ENCODE measurements at places on chromosomes 7 and 10.

- DNase-seq: peak; percentile 94
Observed at GRCh38 chr10:7311218-7311849, 99.5 kb downstream of the SFMBT2 start.

DNA sequence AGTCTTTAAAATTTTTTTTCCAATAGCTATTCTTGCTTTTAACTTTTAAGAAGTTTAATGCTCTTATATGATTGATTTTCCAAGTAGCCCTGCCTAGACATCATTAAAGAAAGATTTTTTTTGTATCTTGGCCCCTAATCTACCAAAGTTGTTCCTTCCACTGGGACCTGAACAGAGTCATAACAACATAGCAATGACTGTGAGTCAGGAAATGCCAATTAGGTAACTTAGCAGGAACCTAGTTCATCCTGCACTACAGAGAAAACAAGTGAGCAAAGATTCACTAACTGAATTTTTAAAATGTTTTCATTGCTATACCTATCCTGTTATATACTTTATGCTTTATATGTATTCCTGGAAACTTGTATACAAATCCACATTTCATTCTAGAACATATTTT is 284.7 kb downstream of the BICC1 start:
- DNase-seq: no peak

- no peak for DNase-seq
Observed at GRCh38 chr10:18290651-18291313, 150.6 kb downstream of the CACNB2 start.

DNA sequence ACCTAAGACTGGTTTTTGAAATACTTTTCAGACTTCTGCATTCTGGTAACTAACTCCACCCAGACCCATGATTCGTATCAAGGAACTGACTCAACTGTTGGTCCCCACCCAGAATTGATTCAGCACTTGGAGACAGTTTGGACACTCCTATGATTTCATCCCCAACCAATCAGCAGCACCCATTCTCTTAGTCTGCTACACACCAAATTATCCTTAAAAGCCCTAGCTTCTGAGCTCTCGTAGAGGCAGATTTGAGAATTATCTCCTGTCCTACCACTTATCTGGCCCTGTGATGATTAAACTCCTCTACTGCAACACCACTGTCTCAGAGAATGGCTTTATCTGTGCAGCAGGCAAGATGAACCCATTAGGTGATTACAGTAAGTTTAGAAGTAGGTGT is 7.7 kb upstream of the GSTO1 start:
- DNase-seq: no peak

DNA sequence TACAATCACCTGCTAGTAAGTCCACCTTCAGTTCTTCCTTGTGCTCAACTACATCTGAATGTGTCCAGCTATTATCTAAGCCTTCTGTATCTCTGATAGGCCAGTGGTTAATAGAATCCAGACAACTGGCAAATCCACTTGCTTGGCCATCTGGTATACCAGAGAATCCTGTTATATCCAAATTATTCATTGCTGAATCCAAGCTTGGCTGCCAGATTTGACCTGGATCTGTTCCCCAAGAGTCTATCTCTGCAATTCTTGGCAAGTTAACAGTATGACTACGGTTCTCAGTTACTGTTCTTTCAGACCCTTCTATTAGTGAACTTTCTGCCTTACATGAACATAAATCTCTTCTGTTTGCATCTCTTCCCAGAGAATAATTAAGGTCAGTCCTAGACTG is 154.6 kb upstream of the TARP start:
- no peak for DNase-seq

DNA sequence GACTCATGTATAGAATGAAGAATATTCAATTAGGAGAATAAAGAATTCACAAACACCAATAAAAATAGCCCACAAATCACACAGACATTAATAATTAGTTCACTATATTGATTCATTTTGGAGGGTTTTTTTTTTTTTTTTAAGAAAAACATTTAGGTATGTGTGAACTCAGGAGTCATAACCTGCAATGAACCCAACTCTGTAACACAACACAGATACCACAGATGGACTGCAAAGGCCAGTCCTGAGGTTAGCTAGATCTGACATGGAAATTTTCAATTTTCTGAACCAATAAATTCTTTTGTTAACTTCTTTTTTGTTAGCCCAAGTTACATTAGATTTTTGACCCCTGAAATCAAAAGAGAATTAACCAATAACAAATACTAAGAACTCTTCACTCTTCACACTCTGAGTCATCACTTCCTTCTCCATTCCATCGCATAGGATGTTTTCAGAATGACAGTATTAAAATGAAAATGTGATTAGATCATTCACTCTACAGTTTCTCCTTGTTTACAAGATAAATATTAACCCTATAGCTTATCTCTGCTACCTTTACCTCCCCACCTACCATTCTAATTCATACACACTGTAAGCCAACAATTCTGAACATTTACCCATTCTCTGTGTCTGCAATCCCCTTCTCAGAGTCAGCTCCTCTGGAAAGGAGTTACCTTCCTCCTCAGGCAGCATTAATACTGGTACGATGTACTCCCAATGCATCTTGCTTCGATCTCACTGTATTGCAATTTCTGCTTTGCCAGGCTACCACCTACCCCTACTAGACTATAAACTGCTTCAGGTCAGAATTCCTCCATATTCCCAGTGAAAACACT is 141.5 kb downstream of the LRRN3 start:
- no peak for DNase-seq

DNA sequence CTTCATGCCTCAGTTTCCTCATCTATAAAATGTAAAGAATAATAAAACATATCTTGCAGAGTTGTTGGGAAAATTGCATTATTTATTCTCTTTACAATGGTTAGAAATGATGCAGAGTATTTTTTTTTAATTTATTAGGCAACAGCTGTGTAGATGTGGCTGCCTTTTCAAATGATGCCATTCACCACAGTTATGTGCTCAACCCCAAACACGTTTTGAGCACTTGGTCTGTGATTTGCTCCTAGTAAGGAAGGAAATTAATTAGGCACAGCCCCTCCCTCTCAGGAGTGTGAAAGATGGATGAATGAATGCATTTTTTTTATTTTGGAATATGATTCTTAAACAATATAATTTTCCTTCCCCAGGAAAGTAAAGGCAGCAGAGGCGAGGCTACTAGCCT is 575.1 kb downstream of the GALNT17 start:
- DNase-seq: no peak

- no peak for DNase-seq
Observed at GRCh38 chr7:156609010-156609877, 31.3 kb upstream of the RNF32 start.

DNA sequence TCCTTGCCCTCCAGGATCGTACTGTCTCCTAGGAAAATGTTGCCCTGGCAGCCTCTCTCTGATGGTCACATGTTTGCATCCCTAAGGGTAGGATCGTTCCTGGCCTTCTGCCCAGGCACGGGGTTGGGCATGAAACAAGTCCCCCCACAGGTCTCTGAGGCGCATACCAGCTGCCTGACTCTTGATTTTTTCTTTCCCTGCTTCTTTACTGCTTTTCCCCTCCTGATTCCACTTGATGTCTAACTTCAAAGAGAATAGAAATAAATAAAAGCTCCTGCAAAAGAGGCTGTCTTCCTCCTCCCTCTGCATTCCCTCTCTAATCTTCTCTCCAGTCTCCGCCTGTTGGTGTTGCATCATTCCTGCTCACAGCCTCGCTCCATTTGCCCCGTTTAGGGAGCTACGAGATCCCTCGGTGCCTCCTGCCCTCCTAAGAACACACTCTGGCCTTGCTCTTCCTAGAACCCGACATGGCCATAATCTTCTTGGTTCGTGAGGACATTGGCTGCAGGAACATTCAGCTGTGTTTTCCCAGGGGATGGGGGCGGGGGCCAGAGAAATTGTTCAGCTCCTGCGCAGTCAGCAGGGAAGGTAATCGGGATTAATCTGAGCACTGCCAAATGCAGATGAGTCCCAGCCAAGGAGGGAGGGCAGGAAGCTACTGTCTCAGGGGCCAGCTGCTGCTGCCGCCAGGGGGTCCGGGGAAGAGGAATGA is 26.0 kb downstream of the LEP start:
- no peak for DNase-seq

DNA sequence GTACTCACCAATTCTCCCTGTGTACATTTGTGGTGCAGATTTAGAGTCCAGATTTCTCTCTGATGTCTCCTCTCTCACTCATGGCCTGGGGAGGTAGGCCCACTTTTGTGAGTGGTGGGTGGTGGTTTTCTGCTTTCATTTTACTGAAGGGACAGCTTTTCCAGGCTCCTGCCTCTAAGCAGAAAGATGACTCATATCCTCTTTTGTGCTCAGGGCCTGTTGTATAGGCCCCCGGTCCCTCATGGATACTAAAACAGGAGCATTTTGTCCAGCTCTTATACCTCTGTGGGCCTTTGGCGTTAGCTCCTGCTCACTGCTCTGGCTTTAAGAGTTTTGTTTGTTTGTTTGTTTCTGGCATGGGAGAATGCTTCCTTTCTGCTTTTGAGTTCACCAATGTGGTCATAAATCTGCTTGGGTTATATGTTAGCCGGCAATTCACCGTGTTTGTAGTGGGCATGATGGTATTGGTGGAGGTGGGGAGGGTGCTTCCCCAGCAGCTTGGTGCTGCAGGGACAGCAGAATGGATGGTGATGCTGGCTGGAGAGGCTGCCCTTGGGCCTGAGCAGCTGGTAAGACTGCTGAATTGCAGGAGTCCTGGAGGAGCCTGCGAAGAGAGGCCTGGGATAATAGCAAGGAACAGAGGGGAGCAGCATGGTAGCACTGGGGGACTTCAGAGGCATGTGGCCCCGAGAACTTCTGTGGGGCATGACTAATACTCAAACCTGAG is 468.7 kb downstream of the RPS24 start:
- DNase-seq: no peak

DNA sequence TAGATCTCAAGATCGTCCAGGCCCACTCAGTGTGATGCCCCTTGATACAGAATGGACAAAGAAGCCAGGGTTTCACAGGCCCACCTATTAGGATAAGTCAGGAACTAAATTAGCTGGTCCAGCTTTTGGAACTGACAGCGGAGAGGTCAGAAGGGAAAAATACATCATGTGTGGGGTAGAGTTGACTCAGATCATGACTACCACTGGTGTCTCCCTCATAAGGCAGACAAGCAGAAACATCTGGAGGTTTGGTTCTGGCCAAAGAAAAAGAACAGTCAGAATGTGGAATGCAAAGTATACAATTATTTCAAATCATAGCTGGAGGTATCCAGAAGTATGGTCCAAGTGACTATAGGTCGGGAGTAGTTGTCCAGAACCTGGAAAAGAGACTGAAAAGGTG is 621.1 kb upstream of the CELF2 start:
- no peak for DNase-seq

- DNase-seq: no peak
Observed at GRCh38 chr10:131363416-131363815, 51.9 kb upstream of the TCERG1L start.

DNA sequence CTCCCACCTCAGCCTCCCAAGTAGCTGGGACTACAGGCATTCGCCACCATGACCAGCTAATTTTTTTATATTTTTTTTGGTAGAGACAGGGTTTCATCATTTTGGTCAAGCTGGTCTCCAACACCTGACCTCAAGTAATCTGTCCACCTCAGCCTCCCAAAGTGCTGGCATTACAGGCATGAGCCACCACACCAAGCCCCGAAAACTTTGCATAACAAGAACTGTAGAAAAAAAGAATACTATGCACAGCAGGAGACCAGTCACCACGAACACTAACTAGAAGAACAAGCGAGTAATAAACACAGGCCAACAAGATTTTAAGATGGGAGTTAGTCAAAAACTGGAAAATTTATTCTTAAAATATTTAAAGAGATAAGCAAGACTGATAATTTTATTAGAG is 447.0 kb downstream of the ETV1 start:
- no peak for DNase-seq

- peak; percentile 47 for DNase-seq
Observed at GRCh38 chr7:19121977-19122588, 4.6 kb upstream of the TWIST1 start.

- no peak for DNase-seq
Observed at GRCh38 chr10:75599875-75600648, 168.6 kb downstream of the LRMDA start.

- no peak for DNase-seq
Observed at GRCh38 chr7:74598558-74598957, 59.0 kb upstream of the GTF2I start.

DNA sequence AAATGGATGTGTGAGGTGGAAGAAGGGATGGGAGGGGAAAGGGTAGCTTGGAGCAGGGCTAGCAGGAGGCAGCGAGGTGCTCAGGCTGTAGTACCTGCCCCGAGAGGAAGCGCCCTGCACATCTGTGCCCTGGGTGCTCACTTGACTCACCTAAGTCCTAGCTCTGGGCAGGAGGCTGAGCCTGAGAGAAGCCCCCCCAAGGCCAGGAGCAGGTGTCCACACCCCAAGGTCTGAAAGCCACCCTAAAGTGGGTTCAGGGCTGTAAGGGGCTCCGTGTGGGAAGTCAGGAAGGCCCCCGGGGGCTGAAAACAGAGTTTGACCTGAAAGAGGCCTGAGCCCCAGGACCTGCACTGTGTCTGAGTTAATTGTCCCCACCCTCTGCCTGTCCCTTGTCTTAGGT is 95.8 kb upstream of the PODXL start:
- DNase-seq: no peak
